ENCODE measurements at places on chromosomes 5 and 9.

DNA sequence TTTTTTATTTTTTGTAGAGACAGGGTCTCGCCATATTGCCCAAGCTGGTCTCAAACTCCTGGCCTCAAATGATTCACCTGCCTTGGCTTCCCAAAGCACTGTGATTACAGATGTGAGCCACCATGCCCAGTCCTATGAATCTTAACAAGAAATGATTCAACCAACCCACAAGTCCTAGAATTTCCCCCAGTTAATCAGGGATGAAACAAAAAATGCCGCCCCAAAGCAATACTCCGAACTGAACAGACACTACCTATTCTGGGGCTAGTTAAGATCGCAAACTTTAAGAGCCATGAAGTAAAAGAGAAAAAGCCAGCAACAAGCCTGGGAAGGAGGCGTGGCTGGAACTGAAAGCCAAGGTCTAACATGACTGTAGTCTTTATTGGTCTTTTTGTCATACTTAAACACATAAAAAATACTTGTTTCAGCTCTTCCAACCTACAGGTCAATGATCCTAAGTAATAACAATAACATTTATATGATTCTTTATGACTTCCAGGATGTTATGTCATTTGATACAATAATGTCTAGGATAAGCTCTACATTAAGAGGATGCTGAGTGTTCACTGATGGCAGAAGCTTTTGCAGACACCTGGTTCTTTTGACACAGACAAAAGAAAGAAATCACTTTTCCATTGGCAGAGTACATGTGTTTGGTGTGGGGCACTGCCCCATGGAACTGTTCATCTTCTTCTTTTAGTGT is 361.1 kb upstream of the TLE4 start:
- no peak for DNase-seq

- no peak for DNase-seq
Measured at GRCh38 chr9:114093031-114093471, 6.0 kb downstream of the KIF12 start.

GRCh38 chr5:140883927-140884697 is 2.2 kb downstream of the PCDHA13 start:
- no peak for DNase-seq

- DNase-seq = no peak
Measured at GRCh38 chr5:156971415-156971814, 8.4 kb upstream of the TIMD4 start.

- DNase-seq = no peak
Measured at GRCh38 chr5:73380041-73380440, 68.5 kb downstream of the FOXD1 start.

GRCh38 chr9:134155812-134156377 is 8.5 kb downstream of the RNU6ATAC start:
- DNase-seq = no peak

DNA sequence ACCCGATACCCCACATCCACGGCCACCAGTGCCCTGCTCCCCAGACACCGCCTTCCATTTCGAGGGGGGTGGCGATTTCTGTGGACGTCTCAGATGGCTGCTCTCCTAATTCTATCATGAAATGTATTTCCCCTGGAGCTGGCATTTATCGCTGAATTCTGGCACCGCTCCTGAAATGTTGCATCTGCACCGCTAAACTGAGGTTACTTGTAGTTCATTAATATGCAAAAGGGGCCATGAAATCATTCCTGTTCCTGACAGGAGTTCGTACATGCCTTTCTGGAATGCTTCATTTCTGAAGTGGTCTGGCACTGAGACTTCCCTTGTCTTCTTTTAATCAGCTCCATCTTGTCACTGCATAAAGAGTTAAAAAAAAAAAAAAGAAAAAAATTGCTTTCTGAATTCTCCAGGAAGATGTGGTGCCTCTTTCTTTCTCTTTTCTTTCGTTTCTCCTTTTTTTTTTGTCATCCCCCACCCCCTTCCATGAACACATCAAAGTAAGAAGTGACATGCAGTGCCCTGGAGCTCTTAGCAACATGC is 97.7 kb upstream of the SMARCA2 start:
- DNase-seq = no peak

DNA sequence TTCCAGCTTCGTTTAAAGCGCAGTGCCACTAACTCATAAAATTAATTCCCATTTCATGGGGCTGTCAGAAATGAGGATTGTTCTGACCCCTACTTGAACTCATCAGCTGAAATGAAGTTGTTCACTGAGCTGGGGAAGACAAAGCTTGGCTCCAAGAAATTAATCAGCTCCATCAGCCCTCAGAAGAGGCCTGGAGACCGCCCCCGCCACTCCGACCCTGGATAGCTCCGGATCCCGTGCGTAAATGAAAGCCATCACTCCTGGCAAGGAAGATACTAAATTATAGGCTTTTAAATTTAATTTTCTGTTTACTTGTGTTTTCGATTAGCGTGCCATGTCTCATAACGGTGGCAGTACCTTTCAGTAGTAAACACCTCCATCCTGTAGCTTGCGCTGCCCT is 142.8 kb upstream of the IRX2 start:
- DNase-seq = no peak
